Vagina (tissue), 2 donors: ENCODE measurements at places on chromosomes 2 and 18. TPM values are rescaled to one million over a fixed set of nuclear protein-coding genes. Genes with fewer than 3 reads are reported as not detected.

XDH gene
- total RNA-seq = 0.49 TPM

GRCh38 chr18:29271501-29271900 is 1094.6 kb upstream of the CDH2 start:
- no peak for DNase-seq
- no peak overlapping the region for H3K27ac ChIP-seq
- H3K4me3 ChIP-seq = no peak overlapping the region
- H3K4me1 ChIP-seq = no peaks in the 10 kb centered on the region
- H3K27me3 ChIP-seq = no peaks in the 10 kb centered on the region
- no peaks in the 10 kb centered on the region for H3K36me3 ChIP-seq

DNA sequence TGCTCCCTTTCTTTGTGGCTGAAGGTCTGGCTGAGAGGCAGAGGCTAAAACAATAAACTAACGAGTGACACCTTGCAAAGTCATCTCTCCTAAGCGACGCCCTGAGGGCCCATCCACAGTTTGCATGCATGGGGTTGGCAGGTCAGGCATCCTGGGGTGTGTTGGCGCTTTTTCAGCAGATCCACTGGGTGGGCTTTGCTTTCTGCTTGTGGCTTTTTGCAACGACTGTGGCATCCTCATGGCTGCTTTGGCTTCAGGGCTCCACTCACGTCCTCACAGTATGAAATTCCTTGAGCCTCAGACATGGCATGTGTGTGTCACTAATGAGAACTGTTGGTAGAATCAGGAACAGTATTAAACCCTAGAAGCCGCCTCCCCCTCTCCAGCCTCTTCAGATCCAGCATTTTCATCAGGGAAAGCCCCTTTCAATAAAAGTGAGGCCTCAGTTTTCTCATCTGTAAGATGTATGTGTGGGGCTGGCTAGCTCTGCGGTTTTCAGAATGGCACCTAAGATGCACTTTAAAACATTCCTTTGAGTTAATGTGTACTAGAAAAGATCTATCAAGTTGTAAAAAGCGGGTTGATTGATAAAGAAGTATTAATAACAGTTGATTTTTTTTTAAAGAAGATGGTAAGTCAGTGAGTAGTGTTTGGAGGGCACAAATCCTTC is 72.5 kb downstream of the SH3BP4 start:
- H3K4me3 ChIP-seq = no peak overlapping the region
- DNase-seq = no peak
- no peaks in the 10 kb centered on the region for H3K36me3 ChIP-seq
- peaks cover 48% of the 10 kb centered on the region for H3K4me1 ChIP-seq

GRCh38 chr2:143132355-143132754 is 3.1 kb downstream of the ARHGAP15 start:
- no peaks in the 10 kb centered on the region for H3K36me3 ChIP-seq
- DNase-seq = no peak
- no peaks in the 10 kb centered on the region for H3K27me3 ChIP-seq
- H3K4me1 ChIP-seq = no peaks in the 10 kb centered on the region
